Activated CD4-positive, alpha-beta memory T cell treated with anti-CD3 and anti-CD28 coated beads for 36 hours (primary cell): ENCODE measurements at places on chromosomes 13 and 19. TPM values are rescaled to one million over a fixed set of nuclear protein-coding genes. Genes with fewer than 3 reads are reported as not detected.

ARL11 gene
- total RNA-seq: 0.33 TPM

GRIK5 gene
- total RNA-seq: 0.90 TPM

NKPD1 gene
- total RNA-seq: 0.10 TPM

SOX21 gene
- not detected for total RNA-seq

TRPC4 gene
- total RNA-seq: not detected

PSMC4 gene
- 107 TPM for total RNA-seq

DNA sequence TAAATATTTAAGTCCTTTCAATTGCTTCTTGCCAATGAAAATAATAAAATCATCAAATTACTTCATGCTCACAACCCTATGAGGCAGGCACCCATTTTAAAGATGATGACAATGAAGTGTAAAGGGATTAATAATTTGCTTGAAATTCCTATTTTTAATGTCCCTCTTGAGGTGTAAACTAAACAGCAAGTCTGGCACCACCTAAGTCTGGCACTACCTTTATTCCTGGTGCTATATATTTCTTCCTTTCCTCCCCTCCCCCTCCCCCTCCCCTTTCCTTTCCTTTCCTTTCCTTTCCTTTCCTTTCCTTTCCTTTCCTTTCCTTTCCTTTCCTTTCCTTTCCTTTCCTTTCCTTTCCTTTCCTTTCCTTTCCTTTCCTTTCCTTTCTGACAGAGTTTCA lies 42.2 kb downstream of the FLT1 start:
- DNase-seq: no peak
- H3K27ac ChIP-seq: no peak overlapping the region
- peaks cover 2% of the 10 kb centered on the region for H3K36me3 ChIP-seq
- H3K4me1 ChIP-seq: no peaks in the 10 kb centered on the region
- peaks cover 8% of the 10 kb centered on the region for H3K27me3 ChIP-seq

GRCh38 chr19:55080968-55081769 lies 5.5 kb downstream of the EPS8L1 start:
- H3K4me3 ChIP-seq: peak overlapping the region; percentile 72
- peak; percentile 96 for DNase-seq
- H3K27ac ChIP-seq: no peak overlapping the region
- peaks cover 2% of the 10 kb centered on the region for H3K36me3 ChIP-seq
- H3K27me3 ChIP-seq: peaks cover 57% of the 10 kb centered on the region

DNA sequence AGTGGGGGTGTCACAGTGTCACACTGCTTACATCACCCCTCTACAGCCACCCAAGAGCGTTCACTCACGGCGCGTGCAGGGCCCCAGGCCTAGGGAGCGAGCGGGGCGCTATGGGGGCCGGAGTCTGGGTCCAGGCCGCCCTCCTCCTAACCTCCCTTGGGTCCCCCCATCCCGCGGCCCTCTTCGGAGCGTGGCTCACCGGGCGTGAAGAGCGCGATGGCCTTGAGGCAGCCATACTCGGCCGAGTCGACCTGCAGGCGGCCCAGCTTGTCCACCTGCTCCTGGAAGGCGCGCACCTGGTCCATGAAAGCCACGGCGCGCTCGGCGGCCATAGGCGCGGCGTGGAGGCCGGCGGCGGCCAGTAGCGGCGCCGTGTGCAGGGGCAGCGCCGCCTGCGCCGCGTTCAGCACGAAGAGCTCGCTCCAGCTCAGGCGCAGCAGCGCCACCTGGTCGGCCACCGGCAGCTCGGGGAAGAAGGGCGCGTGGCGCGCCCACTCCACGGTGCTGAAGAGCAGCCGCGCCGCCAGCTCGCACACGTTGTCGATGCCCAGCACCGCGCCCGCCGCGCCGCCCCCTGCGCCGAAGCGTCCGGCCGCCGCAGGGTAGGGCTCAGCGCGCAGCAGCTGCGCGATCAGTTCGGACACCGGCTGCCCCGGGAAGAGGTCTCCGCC lies 9.4 kb downstream of the OCEL1 start:
- H3K4me3 ChIP-seq: peak overlapping the region; percentile 84
- peak; percentile 82 for DNase-seq
- no peaks in the 10 kb centered on the region for H3K27me3 ChIP-seq
- H3K36me3 ChIP-seq: no peaks in the 10 kb centered on the region

GRCh38 chr13:112790735-112791641 lies 101.2 kb downstream of the ATP11A start:
- H3K27me3 ChIP-seq: no peaks in the 10 kb centered on the region
- H3K4me3 ChIP-seq: no peak overlapping the region
- H3K36me3 ChIP-seq: peaks cover 8% of the 10 kb centered on the region
- no peak for DNase-seq
- no peak overlapping the region for H3K27ac ChIP-seq
- peaks cover 5% of the 10 kb centered on the region for H3K4me1 ChIP-seq

DNA sequence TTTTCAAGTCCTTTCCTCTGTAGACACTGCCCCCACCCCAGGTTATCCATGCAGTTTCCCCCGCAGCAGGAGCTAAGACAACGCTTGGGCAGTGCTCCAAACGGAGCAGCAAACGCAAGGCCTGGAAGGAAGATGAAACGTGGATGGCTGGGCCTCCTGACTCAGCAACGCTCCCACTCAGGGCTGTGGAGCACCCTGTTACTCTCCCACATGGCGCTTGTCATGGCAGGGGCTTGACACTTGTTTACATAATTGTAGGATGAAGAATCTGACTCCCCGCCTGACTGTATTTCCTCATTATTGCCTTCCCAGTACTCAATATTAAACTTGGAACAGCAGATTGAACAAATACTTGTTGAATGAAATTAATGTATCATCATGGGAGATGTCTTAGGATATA lies 799 bp upstream of the C1QTNF9B start:
- peaks cover 16% of the 10 kb centered on the region for H3K27me3 ChIP-seq
- DNase-seq: no peak
- H3K27ac ChIP-seq: no peak overlapping the region
- H3K36me3 ChIP-seq: no peaks in the 10 kb centered on the region
- peaks cover 2% of the 10 kb centered on the region for H3K4me1 ChIP-seq

DNA sequence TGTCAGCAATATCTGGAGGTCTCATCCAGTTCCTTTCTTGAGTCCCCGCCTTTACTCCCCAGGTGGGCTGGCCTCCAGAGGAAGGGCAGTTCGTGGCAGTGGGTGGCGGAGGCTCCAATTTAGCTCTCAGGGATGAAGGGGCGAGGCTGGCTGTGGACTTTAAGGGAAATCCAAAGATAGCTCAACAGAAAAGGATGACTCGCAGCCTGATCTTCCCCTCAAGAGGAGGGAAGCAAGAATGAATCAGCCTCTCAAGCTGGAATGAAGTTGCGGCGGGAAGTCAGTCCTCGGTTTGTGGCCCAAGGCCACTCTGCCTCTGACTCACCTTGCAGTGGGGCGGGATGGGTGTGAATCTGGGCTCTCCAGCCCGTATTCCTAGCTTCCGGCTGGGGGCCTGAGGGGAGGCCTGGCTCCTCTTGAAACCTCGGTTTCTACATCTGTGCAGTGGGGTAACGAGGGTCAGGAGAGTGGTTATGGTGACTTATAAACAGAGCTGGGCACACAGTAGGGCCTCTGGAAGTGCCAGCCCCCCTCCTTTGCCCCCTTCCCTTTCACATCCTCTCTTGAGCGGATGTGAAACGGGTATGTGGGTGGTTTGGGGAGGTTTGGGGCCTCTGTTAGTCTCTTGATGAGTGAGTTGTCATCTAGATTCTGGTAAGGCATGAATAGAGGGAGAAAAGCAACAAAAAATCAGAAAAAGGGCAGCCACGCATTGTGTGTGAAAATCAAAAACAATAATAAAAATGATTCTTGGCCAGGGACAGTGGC lies 10.5 kb upstream of the SMG9 start:
- peaks cover 54% of the 10 kb centered on the region for H3K36me3 ChIP-seq
- peaks cover 82% of the 10 kb centered on the region for H3K4me1 ChIP-seq
- peaks cover 1% of the 10 kb centered on the region for H3K27me3 ChIP-seq
- H3K27ac ChIP-seq: peak overlapping the region; percentile 99
- peak; percentile 96 for DNase-seq

- no peak overlapping the region for H3K4me3 ChIP-seq
- no peaks in the 10 kb centered on the region for H3K27me3 ChIP-seq
- H3K4me1 ChIP-seq: peaks cover 35% of the 10 kb centered on the region
- DNase-seq: no peak
These were observed 2.2 kb downstream of the SBNO2 start for GRCh38 chr19:1171755-1172352.

GRCh38 chr19:42069619-42070351 lies at the start of gene GRIK5:
Gene GRIK5, minus strand, starts transcription at chr19:42070206. Its CDS starts 4,436 bp downstream, at chr19:42065770.
- no peaks in the 10 kb centered on the region for H3K36me3 ChIP-seq
- H3K4me3 ChIP-seq: no peak within 1 kb of the TSS
- DNase-seq: no peak
- H3K27ac ChIP-seq: no peak within 1 kb of the TSS

DNA sequence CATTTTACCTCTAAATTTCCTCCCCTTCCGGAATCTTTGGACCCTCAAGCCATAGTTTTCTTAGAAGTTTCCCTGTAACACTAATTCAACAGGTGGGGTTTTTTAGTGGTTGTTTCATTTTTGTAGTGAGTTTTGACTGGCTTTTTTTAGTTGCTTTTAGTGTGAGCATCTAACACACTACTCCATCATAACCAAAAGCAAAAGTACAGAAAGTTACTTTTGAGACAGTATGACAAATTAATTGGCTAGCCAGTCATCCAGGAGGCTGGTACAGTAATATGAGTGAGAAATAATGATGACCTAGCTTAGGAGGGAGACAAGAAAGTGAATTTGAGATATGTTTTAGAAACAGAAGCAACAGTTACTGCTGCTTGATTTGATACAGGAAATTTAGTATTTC lies 71.5 kb downstream of the DNAJC15 start:
- no peaks in the 10 kb centered on the region for H3K27me3 ChIP-seq
- H3K27ac ChIP-seq: peak overlapping the region; percentile 40
- H3K4me3 ChIP-seq: no peak overlapping the region

GRCh38 chr13:25827831-25828465 lies 223.9 kb downstream of the SHISA2 start:
- no peaks in the 10 kb centered on the region for H3K36me3 ChIP-seq
- H3K4me3 ChIP-seq: no peak overlapping the region
- peaks cover 3% of the 10 kb centered on the region for H3K27me3 ChIP-seq
- H3K27ac ChIP-seq: no peak overlapping the region
- H3K4me1 ChIP-seq: no peaks in the 10 kb centered on the region
- DNase-seq: no peak

DNA sequence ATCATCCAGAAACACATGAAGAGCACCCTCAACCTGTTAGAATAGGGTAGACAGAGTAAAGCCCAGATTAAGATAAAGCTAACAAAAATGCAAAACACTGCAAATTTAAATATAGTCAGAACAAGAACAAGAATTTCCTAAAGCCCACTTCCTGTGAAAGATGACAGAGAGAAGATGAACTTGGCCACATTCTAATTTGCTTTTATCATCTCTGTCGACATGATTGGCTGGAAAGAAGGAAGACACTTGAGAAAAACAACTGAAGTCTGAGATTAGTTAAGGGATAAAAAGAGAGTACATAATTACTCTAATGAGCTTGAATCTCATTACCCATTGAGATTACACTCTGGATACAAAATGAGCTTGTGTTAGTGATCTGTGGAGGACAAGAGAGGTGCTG lies 537.6 kb downstream of the KLF5 start:
- DNase-seq: no peak
- H3K4me1 ChIP-seq: peaks cover 8% of the 10 kb centered on the region
- H3K27ac ChIP-seq: no peak overlapping the region
- H3K36me3 ChIP-seq: no peaks in the 10 kb centered on the region
- no peak overlapping the region for H3K4me3 ChIP-seq
- no peaks in the 10 kb centered on the region for H3K27me3 ChIP-seq

DNA sequence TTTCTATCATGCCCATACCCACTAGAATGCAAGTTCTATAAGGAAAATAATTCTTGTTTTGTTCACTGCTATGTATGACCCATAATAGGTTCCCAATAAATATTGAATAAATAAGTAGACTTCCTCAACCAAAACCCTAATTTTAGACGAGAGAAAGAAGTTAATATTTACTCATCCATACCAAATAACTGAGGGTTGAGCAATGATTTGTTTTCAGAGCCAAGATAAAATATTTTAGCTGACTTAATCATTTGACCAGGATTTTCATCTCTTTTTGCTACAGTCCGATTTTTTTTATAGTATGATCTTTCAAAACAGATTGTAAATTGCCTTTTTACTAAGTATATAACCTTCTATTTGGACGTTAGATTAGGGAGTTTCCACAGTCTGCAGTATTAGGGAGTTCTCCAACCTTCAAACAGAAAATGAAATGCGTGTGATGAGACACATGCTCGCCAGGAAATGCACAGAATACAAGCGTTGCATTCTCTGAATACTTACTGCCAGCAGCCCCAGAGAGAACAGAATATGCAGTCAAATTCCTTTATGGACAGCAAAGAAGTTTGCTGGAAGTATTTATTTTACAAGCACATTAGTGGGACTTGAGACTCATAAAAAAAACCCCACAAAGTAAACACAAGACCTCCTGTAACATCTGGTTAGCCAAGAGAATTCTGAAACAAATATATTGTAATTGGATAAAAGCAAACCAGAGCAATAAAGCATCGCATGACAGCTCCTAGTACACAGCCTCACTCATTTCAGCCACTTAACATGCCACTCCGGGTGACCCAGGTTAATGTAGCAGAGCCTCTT lies 230.0 kb downstream of the MYO16 start:
- H3K36me3 ChIP-seq: peaks cover 8% of the 10 kb centered on the region
- H3K27ac ChIP-seq: no peak overlapping the region
- H3K27me3 ChIP-seq: no peaks in the 10 kb centered on the region
- no peak for DNase-seq

- peaks cover 4% of the 10 kb centered on the region for H3K4me1 ChIP-seq
- H3K4me3 ChIP-seq: no peak overlapping the region
- no peaks in the 10 kb centered on the region for H3K36me3 ChIP-seq
- H3K27me3 ChIP-seq: peaks cover 14% of the 10 kb centered on the region
- no peak for DNase-seq
These were observed 97.0 kb upstream of the ANKRD10 start for GRCh38 chr13:111011899-111012298.

DNA sequence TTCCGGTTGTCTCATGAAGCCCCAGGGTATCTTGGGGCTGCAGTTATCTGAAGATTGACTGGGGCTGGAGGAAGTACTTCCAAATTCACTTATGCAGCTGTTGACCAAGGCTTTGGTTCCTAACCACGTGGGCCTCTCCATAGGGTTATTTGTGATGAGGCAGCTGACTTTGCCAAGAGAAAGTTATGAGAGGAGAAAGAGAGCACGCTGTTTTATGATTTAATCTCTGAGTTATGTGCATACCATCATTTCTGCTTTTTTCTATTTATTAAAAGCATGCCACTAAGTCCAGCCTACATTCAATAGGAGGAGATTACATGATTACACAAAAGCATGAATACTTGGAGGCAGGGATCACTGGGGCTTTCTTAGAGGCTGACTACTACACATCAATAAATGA lies 215.5 kb downstream of the NHLRC3 start:
- no peak for DNase-seq
- H3K4me1 ChIP-seq: peaks cover 6% of the 10 kb centered on the region
- no peak overlapping the region for H3K4me3 ChIP-seq
